ENCODE measurements at places on chromosomes 12 and 14.

- no peaks in the 10 kb centered on the region for H3K36me3 ChIP-seq
- peaks cover 32% of the 10 kb centered on the region for H3K27me3 ChIP-seq
- DNase-seq: no peak
- H3K4me1 ChIP-seq: no peaks in the 10 kb centered on the region
- H3K4me3 ChIP-seq: no peak overlapping the region
These were observed 5.8 kb upstream of the NRXN3 start for GRCh38 chr14:78164226-78164853.

DNA sequence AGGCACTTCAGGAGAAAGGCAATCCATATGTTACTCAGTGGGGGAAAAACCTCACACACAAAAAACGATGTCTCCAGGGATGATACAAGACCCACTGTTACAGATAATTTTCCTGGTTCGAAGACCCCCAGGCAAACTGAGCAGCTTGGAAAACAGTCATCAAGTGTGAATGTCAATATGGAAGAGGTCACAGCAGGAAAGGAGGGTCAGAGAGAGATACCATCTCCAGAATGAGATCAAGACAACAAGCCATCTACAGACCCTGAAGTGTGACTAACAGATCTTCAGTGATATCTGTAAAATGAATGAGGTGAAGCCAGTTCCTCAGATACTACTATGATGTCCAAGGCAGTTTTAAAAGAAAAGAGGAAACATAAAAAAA, 28.6 kb downstream of the GNS start:
- H3K4me1 ChIP-seq: peaks cover 2% of the 10 kb centered on the region
- no peaks in the 10 kb centered on the region for H3K27me3 ChIP-seq
- no peak overlapping the region for H3K4me3 ChIP-seq
- DNase-seq: peak; percentile 15
- H3K36me3 ChIP-seq: peaks cover 85% of the 10 kb centered on the region

GRCh38 chr14:88323086-88323522, at the start of gene KCNK10:
TSS of gene KCNK10 (minus strand) at chr14:88323269. CDS start at chr14:88322798, 471 bp downstream.
- peaks cover 86% of the 10 kb centered on the region for H3K27me3 ChIP-seq
- H3K27ac ChIP-seq: no peak within 1 kb of the TSS
- H3K4me3 ChIP-seq: peak within 1 kb of the TSS; percentile 55
- DNase-seq: no peak

DNA sequence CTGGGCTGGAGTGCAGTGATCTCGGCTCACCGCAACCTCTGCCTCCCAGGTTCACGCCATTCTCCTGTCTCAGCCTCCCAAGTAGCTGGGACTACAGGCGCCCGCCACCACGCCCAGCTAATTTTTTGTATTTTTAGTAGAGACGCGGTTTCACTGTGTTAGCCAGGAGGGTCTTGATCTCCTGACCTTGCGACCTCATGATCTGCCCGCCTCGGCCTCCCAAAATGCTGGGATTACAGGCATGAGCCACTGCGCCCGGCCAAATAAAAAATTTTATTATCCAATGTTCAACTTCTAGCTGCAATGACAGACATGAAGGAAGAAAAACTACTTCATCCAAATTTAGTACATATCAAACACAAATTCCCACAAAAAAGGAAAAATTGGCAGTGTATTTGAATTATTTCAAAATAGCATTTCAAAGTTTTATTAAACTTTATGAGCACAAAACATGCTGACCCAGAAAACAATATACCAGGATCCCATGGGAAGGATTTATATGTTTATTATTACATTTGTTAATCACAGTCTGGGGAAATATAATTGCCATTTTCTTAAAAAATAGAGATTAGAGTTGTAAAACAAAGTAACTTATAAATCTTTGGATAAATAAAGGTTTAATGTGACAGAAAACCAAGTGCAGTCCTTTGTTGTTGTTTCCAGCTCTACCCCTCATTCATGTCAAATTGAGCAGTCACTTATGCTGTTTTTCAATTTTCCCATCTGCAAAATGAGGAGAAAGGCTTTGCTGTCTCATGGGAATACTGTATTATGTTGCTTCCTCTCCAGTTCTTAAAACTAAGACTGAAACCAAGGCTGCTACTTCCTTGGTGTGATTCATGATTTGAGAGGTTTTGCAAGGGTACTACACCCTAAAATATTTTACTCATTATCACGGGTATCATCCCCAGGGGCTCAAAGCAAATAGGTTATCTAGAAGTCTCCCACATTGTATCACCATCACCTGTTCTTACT, 155.2 kb upstream of the AVPR1A start:
- no peaks in the 10 kb centered on the region for H3K36me3 ChIP-seq
- H3K4me3 ChIP-seq: no peak overlapping the region
- H3K27ac ChIP-seq: no peak overlapping the region
- DNase-seq: no peak
- H3K27me3 ChIP-seq: no peaks in the 10 kb centered on the region

- no peaks in the 10 kb centered on the region for H3K4me1 ChIP-seq
- H3K4me3 ChIP-seq: no peak overlapping the region
- H3K27me3 ChIP-seq: peaks cover 10% of the 10 kb centered on the region
- DNase-seq: no peak
These were observed 24.0 kb upstream of the TSPAN11 start for GRCh38 chr12:30902596-30902995.

GRCh38 chr14:21880918-21881317, 207.3 kb upstream of the OR4E1 start:
- H3K27me3 ChIP-seq: no peaks in the 10 kb centered on the region
- no peak overlapping the region for H3K4me3 ChIP-seq
- DNase-seq: no peak
- no peak overlapping the region for H3K27ac ChIP-seq

- H3K27ac ChIP-seq: peak overlapping the region; percentile 80
- peaks cover 2% of the 10 kb centered on the region for H3K4me1 ChIP-seq
- no peaks in the 10 kb centered on the region for H3K36me3 ChIP-seq
- DNase-seq: peak; percentile 62
These were observed 462.0 kb upstream of the SYT1 start for GRCh38 chr12:78402366-78403134.

GRCh38 chr12:114392909-114393308, 13.0 kb downstream of the TBX5 start:
- H3K4me3 ChIP-seq: no peak overlapping the region
- H3K27me3 ChIP-seq: peaks cover 17% of the 10 kb centered on the region
- no peaks in the 10 kb centered on the region for H3K36me3 ChIP-seq

DNA sequence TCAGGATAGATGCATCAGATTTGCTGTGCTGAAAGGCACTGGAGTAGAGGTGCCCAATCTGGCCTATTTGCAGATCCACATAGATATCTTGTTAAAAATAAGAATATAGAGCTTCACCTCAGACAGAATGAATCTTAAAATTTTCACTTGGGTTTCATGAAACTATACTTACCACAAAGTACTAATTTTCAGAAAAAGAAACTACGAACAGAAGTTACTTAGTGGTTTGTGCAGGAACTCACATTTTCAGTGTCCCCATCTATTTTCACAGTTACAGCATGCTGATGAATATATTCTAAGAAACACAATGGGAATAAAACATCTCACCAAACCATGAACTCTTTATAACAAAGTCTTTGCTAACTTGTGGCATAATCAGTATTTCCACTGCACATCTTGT, 449.4 kb downstream of the RERGL start:
- no peaks in the 10 kb centered on the region for H3K27me3 ChIP-seq
- no peak overlapping the region for H3K4me3 ChIP-seq
- H3K27ac ChIP-seq: no peak overlapping the region
- no peaks in the 10 kb centered on the region for H3K4me1 ChIP-seq

DNA sequence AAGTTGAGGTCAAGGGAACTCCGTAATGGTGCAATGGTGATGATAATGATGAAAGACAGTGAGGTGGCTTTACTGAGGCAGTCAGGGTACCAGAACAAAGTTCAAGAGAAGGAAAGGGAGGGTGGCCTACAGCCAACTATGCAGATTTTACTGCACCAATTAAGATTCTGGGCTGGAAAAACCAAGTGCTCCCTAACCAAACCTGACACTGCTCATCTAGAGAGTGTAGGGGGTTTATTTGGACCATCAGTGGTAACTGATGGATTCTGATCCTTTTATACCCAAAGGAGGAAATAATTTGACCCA, 387 bp downstream of the LRRC9 start:
- no peak for DNase-seq
- no peak overlapping the region for H3K27ac ChIP-seq
- H3K4me1 ChIP-seq: peaks cover 10% of the 10 kb centered on the region
- no peaks in the 10 kb centered on the region for H3K36me3 ChIP-seq

DNA sequence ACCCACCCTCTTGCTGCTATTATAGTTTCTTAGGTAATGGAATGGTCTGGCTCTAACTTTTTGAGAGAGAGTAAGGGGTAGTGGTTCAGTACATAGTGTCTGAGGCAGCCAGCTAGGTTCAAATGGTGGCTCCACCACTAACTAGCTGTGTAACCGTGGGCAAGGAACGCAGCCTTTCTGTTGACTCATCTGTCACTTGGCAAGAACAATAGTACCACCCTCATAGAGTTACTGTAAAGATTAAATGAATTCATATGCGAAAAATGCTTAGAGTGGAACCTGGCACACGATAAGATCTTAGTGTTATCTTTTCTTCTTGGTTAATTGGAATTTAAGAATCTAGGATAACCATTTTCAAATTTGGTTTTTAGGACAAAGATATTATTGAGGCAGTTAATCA, 14.0 kb downstream of the CCDC62 start:
- DNase-seq: no peak
- no peaks in the 10 kb centered on the region for H3K27me3 ChIP-seq
- H3K4me1 ChIP-seq: no peaks in the 10 kb centered on the region
- H3K27ac ChIP-seq: no peak overlapping the region

DNA sequence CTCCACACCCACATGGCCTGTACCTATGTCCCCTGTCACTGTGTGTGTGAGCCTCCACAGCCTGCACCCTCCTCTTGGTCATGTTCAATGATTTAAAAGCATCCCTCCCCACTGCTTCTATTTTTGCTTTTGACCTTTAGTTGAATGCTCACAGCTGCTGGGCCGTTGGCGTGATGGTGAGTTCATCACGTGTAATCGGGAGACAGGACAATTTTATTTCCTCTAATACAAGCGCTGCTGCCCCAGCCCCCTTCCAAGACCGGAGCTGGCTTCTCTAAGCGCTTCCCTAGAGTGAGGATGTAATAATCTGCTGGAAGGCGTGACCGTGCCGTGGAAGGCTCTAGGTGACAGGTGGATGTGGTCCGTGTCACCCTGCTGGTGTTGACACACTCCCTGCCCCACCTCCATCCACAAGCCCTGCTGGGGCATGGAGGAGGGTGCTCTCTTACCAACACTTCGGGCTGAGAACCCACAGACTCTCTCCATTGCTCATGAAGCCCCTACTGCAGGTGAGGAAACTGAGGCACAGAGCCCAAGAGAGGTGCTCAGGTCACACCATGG, 25.4 kb downstream of the CCDC85C start:
- no peak for DNase-seq
- peaks cover 40% of the 10 kb centered on the region for H3K27me3 ChIP-seq
- H3K27ac ChIP-seq: no peak overlapping the region

DNA sequence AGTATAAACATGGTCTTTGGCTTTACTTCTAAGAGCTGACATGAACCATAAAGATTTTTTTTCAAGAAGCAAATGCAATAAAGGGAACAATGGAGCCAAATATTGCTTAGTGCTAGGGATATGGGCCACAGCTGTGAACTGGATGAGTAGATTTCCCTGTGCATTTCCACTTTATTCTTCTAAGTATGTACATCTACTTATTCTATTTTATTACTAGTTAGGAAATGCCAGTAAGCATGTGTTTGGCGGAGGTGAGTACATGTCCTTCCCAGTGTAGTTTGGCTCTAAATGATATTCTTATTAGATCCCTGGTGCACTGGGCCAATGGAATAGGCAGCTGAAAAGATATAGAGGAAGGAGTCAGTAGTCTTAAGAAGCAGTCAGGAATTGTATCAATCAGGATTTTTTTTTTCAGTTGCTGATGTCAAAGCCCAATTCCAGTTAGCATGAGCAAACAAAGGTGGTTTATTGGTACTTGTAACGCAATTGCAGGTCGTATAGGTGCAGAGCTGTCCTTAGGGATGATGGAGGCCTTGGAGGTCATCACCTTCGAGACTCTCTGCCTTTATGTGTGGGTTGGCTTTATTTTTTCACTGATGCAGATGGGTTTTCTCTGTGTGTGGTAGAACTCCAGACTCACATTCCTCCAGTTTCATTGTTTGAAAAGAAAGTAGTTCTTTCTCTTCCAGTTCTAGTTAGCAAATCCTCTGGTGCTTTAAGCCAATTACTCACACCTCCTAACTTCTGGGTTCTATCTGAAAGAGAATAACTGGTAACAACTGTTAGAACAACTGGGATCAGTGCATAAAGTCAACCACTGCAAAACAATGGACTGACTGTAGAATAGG, 139.0 kb upstream of the LRIG3 start:
- no peak overlapping the region for H3K27ac ChIP-seq
- H3K27me3 ChIP-seq: no peaks in the 10 kb centered on the region
- no peak overlapping the region for H3K4me3 ChIP-seq
- DNase-seq: no peak

GRCh38 chr12:17511369-17511768, 578.6 kb downstream of the RERGL start:
- H3K27ac ChIP-seq: no peak overlapping the region
- no peaks in the 10 kb centered on the region for H3K36me3 ChIP-seq

DNA sequence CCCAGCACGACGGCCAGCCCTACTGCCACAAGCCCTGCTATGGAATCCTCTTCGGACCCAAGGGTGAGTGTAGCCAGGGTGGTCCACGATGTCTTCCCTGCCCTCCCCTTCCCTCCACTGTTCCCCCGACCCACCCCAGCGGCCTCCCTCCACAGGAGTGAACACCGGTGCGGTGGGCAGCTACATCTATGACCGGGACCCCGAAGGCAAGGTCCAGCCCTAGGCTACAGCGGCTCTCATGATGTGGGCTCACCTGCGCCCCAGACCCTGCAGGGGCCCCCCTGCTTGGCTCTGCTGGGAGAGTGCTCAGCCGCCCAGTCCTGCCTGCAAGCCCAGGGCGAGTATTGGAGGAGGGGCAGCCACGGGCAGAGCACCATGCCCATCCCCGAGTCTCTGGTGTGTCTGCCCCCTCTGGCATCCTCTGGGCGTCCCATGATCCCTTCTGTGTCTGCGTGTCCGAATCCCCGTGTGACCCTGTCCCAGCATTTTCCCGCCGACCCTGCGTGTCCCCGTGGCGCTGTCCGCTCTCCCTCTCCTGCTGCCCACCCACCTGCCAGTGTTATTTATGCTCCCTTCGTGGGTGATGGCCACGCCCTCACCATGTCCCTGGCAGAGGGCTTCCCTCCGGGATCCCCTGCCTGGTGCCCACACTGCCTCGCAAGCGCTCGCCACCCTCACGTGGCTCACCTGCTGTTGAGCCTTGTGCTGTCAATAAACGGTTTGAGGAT, 5.0 kb downstream of the CRIP2 start:
- H3K36me3 ChIP-seq: peaks cover 2% of the 10 kb centered on the region
- peaks cover 24% of the 10 kb centered on the region for H3K27me3 ChIP-seq
- no peak for DNase-seq
- H3K27ac ChIP-seq: no peak overlapping the region

GRCh38 chr14:83974647-83975163, 1555.2 kb upstream of the FLRT2 start:
- H3K27ac ChIP-seq: no peak overlapping the region
- H3K4me3 ChIP-seq: no peak overlapping the region
- no peaks in the 10 kb centered on the region for H3K27me3 ChIP-seq
- no peak for DNase-seq
- H3K36me3 ChIP-seq: no peaks in the 10 kb centered on the region

- no peak overlapping the region for H3K27ac ChIP-seq
- no peaks in the 10 kb centered on the region for H3K27me3 ChIP-seq
- DNase-seq: no peak
- H3K4me1 ChIP-seq: peaks cover 5% of the 10 kb centered on the region
These were observed 189.2 kb downstream of the DAD1 start for GRCh38 chr14:22399776-22400175.

All from mesenchymal stem cell (in vitro differentiated cells and primary cell).